ENCODE measurements at places on chromosomes 7 and 10.

- DNase-seq = no peak
These were observed 7.4 kb upstream of the ZNF33A start for GRCh38 chr10:38003026-38003425.

DNA sequence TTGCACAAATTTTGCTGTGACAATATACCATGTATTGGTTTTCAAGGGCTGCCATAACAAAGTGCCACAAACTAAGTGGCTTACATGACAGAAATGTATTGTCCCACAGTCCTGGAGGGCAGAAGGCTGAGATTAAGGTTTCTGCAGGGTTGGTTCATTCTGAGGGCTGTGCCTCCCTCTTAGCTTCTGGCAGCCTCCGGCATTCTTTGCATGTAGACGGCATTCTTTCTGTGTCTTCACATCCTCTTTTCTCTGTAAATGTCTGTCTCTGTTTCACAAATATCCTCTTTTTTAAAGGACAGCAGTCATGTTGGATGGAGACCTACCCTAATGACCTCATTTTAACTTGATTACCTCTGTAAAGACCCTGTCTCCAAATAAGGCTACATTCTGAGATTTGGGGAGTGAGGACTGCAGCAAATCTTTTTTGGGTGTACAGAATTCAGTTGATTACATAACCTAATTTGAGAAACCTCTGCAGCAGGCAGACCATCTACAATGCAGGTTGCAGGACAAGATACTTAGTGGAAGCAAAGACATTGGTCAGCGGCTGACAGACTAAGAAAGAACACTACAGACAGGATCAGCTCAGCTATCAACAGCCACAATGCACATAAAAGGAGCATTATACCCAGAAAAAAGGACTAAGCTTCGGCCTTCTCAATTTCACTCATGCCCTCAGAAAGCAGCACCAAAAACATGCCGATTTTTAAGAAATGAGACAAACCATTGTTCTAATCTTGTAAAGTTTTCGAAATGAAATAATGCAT is 84.6 kb upstream of the FAM3C start:
- no peak for DNase-seq

GRCh38 chr10:26323219-26323618 is 106.6 kb downstream of the GAD2 start:
- DNase-seq = no peak

GRCh38 chr10:83045731-83046130 is 1093.6 kb upstream of the GHITM start:
- no peak for DNase-seq

DNA sequence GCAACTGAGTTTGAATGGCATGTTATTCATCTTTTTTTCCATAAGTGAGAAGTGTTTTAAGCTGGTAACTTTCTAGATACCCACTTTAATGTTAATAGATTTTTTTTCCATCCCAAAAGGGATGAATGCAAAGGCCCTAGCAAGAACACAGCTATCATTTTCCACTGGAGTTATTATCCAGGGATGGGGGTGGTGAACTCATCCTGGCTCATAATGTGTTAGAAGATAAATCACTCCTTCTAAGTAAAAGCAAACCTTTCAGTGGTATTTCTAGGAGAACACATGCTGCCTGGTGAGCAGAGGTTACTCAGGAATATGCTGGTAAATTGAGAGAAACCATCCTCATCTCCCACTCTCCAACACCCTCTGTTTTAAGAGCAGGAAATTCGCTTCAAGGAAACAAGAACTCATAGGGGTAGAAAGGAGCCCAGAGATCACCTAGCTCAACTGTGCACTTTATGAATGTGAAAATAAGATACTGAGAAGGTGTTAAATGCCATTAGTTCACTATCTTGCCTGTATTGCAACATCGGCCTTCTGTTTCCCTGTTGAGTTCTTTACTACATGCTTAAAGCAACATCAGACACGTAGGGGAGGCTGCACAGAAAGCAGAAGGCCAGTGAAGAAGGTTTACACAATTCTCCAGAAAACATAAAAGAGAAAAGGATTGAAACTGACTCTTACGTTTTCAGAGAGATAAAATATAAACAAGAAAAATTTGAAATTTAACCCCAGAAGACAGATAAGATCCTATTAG is 264.0 kb upstream of the PRKCQ start:
- DNase-seq = no peak

DNA sequence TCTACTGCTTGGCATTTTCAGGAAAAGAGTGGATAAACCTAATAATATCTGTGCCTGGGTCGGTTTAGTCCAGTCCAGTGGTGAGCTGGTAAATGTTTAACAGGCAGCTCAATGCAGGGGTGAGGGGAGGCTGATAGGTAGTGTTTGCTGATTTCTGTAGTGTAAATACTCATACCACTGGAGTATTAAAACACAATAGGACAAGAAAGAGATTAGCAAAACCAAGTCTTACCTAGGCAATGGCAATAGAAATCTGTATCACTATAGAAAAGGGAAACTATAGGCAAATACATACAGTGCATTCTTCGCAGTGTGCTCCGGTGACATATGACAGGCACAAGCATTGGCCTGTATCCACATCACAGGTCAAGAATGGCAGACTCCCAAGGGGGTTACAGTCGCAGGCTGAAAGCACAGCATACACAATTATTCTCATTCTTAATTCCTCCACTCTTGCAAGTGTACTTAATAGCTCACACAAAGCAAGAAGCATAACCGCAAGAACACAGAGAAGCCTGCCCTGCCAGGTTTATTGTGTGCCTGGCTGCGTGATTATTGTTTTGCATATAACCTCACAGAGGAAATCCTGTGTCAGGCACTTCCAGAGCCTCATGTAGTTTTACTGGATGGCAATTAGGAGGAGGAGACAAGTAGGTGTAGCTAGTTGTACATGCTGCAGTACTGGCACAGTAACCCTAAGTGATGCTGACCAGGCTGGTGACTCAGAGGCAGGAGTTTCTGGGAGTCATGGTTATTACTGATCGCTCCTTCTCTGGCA is 35.0 kb downstream of the LAMB4 start:
- no peak for DNase-seq

DNA sequence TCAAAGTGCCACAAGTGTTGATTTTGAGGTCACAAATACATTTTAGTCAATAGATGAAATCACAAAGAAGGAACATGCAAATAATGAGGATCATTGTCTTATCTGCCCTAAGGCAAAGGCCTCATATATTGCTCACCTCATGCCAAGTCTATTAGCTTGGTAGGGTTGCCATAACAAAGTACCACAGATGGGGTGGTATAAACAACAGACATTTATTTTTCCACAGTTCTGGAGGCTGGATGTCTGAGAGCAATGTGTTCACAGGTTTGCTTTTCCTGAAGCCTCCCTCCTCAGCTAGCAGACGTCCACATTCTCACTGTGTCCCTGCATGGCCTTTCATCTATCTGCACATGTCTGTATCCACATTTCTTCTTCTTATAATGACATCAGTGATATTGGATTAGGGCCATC is 59.6 kb downstream of the RELN start:
- no peak for DNase-seq

DNA sequence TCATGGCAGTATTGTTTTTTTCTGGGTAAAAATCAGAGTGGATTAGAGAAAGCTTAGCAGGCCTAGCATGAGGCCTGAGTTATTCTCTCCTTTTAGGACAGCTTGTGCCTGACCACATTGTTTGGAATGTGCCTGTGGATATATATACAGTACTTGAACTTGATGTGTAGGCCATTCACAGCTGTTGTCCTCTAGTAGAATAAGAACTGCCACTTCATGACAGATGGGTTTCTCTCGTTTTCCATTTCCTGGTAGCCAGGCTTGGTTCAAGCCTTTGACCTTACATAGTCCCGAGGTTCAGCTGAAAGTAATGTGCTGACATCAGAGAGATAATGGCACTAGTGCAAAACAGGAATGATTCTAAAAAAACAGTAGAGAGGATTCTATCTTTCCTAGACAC is 473.9 kb downstream of the AUTS2 start:
- DNase-seq = no peak

- no peak for DNase-seq
These were observed 163.9 kb downstream of the CACNB2 start for GRCh38 chr10:18303851-18304801.

- no peak for DNase-seq
These were observed 13.1 kb downstream of the ZNF485 start for GRCh38 chr10:43619368-43619767.

GRCh38 chr7:96212474-96212873 is 109.4 kb downstream of the SLC25A13 start:
- no peak for DNase-seq

DNA sequence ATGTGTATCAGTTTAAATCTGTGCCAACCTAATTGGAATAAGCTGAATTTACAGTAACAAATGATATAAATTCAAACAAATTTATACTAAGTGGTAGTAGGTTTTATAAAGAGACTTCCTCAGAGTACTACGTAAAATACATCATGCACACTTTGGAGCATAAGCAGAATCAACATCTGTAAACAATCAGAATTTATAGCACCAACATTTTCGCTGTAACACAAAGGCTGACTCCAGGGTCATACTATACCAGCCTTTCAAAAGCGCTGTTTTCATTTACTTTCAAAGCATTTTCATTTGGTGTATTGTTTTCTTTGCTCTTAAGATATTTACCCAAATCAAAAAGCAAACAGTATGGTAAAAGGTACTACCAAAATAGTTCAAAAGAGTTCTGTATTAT is 29.3 kb upstream of the TMEM168 start:
- DNase-seq = no peak

- DNase-seq = no peak
These were observed 238.5 kb downstream of the CACNB2 start for GRCh38 chr10:18378766-18379165.

DNA sequence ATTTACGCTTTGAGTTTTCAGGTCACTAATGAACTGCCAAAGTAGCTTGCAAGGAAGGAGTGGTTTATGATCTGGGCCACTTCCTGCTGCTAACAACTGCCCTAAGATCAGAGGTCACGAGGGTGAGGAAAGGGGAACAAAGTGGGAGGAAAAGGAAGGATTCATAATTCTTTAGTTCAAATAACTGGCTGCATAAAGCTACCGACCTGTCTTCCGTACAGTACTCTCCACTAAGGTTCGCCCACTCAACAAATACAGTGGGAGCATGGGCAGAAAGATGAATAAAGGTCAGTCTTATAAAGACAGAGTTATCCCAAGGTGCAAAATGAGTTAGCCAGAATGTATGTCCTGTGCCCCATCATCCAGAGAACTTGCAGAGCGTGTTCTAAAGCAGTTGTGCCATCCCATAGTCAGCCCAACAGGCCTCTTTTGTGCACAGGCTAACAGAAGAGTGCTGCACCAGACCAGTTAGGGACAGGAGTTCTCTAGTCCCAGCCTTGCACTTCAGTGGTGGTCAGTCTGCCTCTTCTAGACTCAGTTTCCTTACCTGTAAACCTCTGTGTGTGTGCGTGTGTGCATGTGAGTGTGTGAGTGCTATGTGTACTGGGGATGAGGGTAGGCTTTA is 65.9 kb downstream of the CREB3L2 start:
- no peak for DNase-seq

DNA sequence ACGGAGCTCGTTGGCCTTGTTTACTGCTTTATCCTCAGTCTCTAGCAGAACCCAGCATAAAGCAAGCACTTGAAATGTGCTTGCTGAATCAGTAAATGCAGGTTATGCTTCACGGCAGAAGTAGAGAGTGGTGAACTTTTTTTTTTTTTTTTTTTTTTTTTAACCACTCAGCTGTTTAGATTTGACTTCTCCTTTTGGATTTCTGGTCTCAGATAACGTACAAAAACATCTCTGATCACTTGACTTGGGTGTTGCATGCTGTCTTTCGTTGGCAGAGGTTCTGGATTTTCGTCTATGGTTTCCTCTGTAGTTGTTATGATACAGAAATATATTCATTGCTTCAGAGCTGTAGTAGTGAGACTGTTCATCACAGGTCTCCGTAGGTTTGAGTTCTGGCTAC is 242.5 kb upstream of the HABP2 start:
- DNase-seq = no peak

All from aorta (tissue), 5 donors.